ENCODE measurements at places on chromosomes 2 and 18.

GRCh38 chr2:172249986-172250385 is 147.3 kb upstream of the DLX2 start:
- no peak for DNase-seq

DNA sequence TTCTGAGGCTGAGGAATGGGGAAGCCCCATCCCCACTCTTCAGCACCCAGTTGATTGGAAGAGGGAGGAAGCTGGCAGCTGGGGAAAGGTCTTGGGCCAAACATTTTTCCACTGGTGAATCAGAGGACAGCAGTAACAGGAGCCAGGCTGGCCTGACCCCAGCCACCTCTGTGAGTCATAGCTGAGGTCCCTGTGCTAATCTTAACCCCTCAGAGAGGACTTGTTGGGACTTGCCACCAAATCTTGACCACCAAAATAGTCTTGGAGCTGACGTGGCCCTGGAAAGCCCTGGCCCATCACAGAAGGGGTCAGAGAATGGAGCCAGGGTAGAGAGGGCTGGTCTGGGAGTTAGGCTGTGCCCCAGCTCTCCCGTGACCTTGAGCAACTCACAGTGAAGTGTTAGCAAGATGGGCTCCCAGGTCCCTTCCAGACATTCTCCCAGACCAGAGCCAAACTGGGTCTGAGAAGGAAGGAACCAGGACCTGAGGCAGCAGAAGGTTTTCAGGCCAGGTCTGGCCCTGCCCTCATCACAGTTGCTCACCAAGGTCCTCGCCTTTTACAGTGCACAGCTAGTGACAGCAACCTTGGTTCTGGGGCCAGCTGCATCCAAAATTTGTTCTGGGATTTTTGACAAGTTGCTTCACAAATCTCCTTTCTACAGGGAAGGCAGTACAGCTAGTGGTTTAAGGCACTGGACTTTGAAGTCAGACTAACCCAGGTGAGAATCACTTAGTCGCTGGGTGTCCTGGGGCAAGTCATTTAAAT is 266.6 kb downstream of the CYP26B1 start:
- no peak for DNase-seq

- DNase-seq, result no peak
Observed at GRCh38 chr2:121095257-121096080, 189.5 kb downstream of the TFCP2L1 start.

DNA sequence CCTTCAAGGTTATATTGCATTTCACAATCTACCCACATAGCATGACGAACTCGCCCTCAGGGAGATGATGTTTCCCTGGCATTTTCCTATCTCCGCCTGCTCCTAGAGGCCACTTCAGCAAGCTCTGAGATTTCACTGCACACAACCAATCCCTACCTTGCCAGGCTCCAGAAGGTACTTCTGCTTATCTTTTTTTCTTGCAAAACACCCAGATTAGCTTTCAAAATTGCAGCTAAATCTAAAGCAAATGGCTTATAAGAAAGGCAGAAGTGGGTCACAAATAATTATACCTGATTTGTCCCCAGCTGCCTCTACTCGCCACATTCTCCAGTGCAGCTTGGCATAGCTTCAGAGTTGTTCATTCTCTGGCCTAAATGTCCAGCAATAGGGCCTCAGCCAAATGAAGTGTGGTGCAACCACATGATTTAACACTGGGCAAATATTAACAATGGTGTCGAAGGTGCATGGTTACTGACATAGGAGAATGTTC is 32.4 kb upstream of the MRPL19 start:
- DNase-seq, result no peak

DNA sequence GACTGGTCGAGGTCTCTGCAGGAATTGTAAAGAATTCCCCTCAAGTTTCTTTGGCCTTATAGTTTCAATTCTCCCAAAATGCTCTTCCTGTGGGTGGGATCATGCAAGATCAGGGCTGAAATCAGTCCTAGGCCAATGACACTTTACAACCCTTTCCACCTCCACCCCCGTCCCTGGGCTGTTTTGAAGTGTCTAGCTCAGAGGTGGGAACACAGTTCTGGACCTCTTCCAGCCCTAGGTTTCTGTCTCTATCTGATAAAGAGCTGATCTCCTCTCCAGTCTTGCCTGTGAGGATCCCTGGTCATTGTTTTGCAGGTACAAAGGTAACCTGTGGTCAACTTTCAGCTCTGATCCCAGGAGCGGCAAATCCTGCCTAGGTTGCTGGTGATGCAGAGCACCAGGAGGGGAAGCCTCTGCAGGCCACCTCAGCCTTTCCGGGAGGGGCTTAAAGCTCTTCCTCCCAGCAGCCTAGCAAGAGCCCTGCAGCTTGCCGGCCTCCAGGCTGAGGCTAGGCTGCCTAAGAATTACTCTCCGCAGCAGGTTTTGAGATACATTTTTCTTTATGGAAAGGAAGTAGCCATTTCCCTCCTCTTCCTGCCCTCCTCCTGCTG is 69.8 kb upstream of the WIPF1 start:
- no peak for DNase-seq

DNA sequence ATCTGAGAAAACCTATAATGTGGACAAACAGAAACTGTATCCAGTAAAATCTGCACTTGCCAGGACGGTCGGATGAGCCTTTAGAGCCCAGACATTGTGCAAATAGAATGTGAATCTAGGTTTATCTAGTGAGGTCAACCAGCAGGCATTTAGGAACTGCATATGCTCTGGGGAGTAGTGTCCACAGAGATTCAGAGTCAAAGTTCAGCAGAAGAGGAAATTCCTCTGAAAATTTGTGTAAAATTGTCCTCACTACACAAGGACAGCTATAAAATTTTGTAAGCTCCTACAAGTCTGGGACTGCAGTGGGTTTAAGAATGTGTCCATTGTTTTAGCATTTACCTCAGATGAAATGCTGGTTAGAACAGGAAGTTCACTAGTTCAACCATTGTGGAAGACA is 9.8 kb upstream of the NDUFV2 start:
- no peak for DNase-seq

- no peak for DNase-seq
Observed at GRCh38 chr2:45275242-45275805, 266.1 kb upstream of the SIX2 start.

DNA sequence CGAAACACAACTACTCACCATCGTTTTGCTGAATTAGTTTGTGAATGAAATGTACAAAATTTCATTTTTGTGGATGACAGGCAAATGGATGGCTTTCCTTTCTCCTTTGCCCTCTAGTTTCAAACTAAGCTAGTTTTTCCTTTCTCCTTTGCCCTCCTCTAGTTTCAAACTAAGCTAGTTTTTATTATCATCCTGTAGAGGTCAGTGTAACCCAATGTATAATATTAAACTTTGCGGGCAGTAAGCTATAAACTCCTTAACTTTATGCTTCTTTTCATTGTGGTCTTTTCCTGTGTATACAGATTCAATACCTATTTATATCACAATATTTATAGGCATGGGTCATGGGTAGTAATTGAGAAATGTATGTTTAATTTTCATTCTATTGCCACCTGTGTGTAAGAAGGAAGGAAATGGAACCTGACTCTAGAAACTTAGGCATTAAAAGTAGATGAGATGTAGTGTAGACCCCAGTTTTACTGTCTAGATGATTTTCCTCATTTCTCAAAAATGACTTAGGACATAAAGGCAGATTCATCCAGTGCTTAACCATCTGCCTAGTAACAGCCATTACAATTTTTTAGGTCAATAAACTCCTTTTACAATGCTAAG is 58.1 kb downstream of the MAP3K19 start:
- no peak for DNase-seq

GRCh38 chr18:78859686-78860085 is 119.9 kb upstream of the SALL3 start:
- no peak for DNase-seq

- DNase-seq, result no peak
Observed at GRCh38 chr2:150136401-150136800, 351.1 kb downstream of the RND3 start.

DNA sequence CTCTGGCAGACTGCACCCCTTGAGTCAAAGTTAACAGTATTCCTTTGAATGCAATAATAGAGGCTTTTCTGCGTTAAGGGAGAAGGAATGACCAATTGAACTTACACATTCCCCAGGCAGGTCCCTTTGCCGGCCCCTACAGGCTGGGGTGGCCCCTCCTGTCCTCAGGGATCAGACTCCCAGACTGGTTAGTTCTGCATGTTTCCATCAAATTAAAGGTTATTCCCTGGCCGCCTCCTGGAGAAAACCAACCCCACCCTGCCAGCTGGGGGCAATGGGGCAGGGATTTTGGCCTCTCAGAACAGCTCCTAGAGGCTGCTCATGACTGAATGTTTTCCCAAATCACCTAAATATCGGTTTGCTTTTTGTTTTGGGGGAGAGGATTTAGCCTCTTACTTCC is 199.6 kb downstream of the MGAT5 start:
- no peak for DNase-seq

DNA sequence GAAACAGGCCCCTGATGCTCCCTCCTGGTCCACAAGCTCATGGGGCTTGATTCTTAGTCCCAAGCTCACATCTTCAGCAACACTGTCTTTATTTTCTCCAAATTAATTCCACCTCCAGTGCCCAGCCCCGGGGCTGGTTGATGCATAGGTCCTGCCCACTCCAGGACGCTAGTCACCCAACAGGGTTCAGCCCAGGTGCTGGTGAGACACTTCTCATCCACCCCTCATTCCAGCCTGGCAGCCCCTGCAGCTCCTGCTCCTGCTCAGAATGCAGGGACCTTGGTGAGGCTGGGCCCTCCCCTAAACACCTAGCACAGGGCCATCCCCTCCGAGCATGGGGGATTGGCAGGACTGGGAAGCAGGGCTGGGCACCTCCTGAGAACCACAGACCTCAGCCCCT is 25.7 kb downstream of the STEAP3 start:
- no peak for DNase-seq

DNA sequence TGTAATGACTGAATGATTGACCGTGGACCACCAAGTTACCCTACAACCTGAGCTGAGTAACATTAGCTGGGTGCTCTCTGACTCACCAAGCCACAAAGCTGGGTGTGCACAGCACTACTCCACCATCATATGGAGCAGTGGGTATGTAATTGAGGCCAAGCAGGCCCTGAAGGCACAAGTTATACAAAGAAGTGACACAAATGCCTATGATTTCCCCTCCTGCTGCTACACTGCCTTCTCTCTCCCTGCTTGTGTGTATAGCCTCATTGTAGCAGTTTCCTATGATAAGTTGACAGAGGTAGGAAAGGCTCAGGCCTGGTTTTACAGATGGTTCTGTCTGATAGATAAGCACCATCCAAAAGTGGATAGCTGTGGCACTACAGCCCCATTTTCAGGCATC is 1327.2 kb upstream of the DDX18 start:
- no peak for DNase-seq

DNA sequence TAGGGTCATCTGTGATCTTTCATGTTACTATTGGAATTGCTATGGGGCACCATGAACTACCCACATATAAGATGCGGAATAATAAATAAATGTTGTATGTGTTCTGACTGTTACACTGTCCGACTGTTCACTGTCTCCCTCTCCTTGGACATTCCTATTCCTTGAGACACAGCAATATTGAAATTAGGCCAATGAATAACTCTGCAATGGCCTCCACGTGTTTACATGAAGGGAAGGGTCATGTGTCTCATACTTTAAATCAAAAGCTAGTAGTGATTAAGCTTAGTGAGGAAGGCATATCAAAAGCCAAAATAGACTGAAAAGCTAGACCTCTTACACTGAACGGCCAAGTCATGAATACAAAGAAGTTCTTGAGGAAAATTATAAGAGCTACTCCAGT is 751.3 kb downstream of the SOCS6 start:
- DNase-seq, result no peak

- no peak for DNase-seq
Observed at GRCh38 chr2:20609995-20610357, 40.9 kb downstream of the HS1BP3 start.

GRCh38 chr2:36695746-36696415 is 626 bp upstream of the VIT start:
- DNase-seq, result no peak

DNA sequence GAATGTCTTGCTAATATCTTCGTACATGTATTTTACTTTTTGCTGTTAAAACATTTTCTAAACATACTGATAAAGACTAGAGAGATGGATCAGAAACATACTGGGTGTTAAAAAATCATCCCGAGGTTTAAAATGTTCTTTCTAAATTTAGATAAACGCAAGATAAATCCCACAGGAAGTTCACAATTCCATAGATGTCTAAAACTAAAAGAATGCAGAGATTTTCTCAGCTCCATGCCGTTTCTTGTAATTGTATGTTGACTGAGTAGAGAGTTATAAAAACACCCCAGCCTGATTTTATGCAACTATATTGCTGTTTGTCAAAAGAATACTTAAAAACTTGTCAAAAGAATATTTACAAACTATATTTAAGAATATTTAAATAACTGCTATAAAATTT is 455.7 kb downstream of the ARHGAP15 start:
- DNase-seq, result no peak

DNA sequence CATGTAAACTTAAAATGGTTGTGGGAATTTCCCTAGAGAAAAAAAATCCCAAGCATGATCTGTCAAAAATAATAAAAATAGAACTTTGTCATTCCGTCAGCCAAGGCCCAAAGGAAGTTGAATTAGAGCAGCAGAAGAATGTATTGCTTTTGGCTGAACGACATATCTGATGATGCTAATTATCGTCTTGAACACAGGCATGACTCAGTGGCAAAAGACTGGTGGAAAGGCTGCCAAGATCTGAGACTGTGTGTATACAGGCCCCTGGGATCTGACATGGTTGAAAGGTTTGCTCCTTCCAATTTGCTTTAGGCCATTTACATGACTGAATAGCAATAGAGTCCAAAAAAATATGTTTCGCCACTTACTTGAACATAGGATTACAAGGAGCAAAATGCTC is 1057.1 kb upstream of the CRIM1 start:
- no peak for DNase-seq
